Activated CD4-positive, alpha-beta T cell treated with anti-CD3 and anti-CD28 coated beads, Interleukin-2, amount 10 ng/mL, durations not matched to agents 24 days and 14 days (primary cell): ENCODE measurements at places on chromosomes 4 and X. TPM values are rescaled to one million over a fixed set of nuclear protein-coding genes. Genes with fewer than 3 reads are reported as not detected.

Gene SSX1
- total RNA-seq = not detected in 2 replicates

DNA sequence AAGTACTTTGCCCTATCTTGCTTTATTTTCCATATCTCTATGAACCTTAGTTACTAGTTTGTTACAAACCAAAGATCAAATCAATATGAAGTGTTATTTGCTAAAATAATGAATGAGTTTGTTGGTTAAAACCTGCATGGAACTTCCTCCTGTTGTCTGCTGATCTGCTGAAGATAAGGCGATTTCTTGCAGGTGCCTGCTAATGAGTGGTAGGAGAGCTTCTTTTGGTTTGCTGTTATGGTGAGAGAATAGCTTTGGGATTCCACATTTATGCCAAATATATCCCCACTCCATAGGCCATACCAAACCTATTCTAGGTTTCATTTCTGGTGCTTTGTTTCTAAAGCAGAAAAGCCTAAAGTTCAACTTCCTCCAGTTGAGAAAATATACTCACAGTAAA lies 103.8 kb upstream of the PCDH10 start:
- DNase-seq = no peak
- no peaks in the 10 kb centered on the region for H3K4me1 ChIP-seq
- H3K27me3 ChIP-seq = no peaks in the 10 kb centered on the region
- no peak overlapping the region for H3K4me3 ChIP-seq
- no peak overlapping the region for H3K27ac ChIP-seq
- no peaks in the 10 kb centered on the region for H3K36me3 ChIP-seq

- no peaks in the 10 kb centered on the region for H3K36me3 ChIP-seq
- H3K4me3 ChIP-seq = no peak overlapping the region
- H3K4me1 ChIP-seq = no peaks in the 10 kb centered on the region
- DNase-seq = no peak
- H3K27ac ChIP-seq = no peak overlapping the region
These were observed 88.3 kb downstream of the EVC2 start for GRCh38 chr4:5619913-5620625.

DNA sequence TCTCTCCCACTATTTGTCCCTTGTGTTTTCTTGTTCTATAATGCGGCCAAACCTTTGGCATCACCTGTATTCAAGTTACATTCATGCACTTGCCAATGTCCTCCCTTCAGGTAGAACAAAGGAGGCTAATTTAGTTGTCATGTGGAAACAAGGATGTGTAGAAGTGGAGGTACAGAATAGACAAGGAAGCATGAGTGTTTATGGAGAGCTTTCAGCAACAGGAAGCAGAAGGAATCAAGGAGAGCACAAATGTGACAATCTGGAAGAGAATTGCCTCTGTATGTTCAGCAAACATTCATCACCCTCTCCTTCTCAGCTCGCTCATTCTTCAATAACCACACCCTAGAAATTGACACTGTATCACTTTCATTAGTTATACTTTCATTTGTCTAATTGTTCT lies 103.4 kb downstream of the SLC7A11 start:
- no peak overlapping the region for H3K4me3 ChIP-seq
- DNase-seq = no peak
- H3K27ac ChIP-seq = no peak overlapping the region
- peaks cover 2% of the 10 kb centered on the region for H3K27me3 ChIP-seq
- no peaks in the 10 kb centered on the region for H3K36me3 ChIP-seq

Gene FGA
- not detected in 2 replicates for total RNA-seq

GRCh38 chr4:115042496-115042895 lies 70.9 kb downstream of the NDST4 start:
- DNase-seq = no peak
- no peaks in the 10 kb centered on the region for H3K36me3 ChIP-seq

- H3K27me3 ChIP-seq = no peaks in the 10 kb centered on the region
- H3K4me3 ChIP-seq = no peak overlapping the region
- peaks cover 42% of the 10 kb centered on the region for H3K4me1 ChIP-seq
- peaks cover 4% of the 10 kb centered on the region for H3K36me3 ChIP-seq
- no peak overlapping the region for H3K27ac ChIP-seq
- DNase-seq = peak; percentile 64
These were observed 30.8 kb downstream of the NBDY start for GRCh38 chrX:56759736-56760409.

DNA sequence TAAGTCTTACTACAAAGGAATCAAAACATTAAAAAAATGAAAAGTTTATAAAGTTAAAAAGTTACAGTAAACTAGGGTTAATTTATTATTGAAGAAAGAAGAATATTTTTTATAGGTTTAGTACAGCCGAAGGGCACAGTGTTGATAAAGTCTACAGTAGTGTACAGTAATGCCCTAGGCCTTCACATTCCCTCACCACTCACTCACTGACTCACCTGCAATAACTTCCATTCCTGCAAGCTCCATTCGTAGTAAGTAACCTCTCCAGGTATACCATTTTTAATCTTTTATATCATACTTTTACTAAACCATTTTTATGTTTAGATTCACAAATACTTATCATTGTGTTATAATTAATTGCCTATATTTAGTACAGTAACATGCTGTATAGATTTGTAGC lies 307.5 kb upstream of the FAM241A start:
- H3K4me1 ChIP-seq = no peaks in the 10 kb centered on the region
- DNase-seq = no peak
- H3K36me3 ChIP-seq = no peaks in the 10 kb centered on the region
- no peaks in the 10 kb centered on the region for H3K27me3 ChIP-seq

Gene ZNF141
- 25.4 and 27.0 TPM in 2 replicates for total RNA-seq

- H3K27ac ChIP-seq = no peak overlapping the region
- peaks cover 36% of the 10 kb centered on the region for H3K36me3 ChIP-seq
- DNase-seq = no peak
These were observed 154.4 kb downstream of the PTTG2 start for GRCh38 chr4:38114386-38115150.

DNA sequence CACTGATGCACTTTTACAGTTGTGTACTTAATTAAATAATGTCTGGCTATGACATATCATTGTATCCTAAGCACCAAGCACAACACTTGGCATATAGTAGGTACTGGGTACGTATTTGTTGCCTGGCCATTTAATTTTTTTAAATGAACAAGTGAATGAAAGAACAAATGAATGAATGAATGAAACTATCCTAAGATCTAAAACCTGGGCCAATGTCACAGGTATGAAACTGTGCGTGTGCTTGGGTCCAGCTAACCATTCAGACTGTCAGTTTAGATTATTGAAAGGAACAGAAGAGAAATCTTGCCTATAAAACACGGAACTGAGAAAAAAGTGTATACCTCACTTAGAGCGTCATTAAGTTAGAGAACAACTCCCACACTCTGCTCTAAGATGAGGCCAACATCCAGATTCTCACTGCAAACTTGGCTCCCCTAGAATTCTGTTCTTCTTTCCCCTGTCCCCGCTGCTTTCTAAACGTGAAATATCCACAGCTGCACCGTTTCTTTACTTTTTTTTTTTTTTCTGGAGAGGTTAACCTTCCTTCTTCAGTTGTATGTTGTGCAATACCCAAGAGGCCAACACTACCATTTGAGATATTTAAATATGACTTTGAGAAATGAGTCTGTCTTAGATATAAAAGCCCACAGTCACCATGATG lies 17.3 kb upstream of the SEL1L3 start:
- H3K36me3 ChIP-seq = no peaks in the 10 kb centered on the region
- H3K27ac ChIP-seq = no peak overlapping the region
- peaks cover 2% of the 10 kb centered on the region for H3K27me3 ChIP-seq

DNA sequence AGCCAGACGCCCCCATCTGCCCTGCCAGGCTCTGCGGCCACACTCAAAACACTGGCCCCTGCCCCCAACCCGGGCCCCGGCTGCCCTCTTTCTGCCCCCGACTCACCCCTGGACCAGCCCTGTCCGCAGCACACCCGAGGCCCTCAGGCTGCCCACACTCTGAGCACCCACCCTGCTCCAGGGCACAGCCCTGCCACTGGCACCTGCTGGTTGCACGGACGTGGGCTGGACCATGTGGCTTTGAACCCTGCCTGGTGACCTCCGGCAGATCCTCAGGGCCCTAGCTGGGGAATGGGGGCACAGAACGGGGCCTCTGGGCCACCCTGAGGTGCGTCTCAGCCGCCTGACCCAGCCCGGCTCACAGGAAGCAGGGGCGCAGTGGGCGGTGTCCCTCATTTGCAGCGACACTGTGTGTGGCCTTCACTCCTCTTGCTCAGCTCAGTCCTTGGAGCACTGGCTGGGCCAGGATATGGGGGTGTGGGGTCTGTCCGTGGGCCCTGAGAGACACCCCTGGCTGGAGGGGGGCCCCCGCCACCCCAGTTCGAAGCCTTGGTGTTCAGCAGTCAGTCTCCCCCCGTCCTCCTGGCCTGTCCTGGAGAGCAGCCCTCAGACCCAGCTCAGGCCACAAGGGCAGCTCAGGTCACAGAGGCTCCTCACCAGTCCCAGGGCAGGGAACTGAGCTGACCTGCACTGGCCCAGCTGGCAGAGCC lies 73.2 kb downstream of the FAM53A start:
- no peak for DNase-seq
- H3K36me3 ChIP-seq = no peaks in the 10 kb centered on the region
- H3K27me3 ChIP-seq = no peaks in the 10 kb centered on the region
- peaks cover 2% of the 10 kb centered on the region for H3K4me1 ChIP-seq

DNA sequence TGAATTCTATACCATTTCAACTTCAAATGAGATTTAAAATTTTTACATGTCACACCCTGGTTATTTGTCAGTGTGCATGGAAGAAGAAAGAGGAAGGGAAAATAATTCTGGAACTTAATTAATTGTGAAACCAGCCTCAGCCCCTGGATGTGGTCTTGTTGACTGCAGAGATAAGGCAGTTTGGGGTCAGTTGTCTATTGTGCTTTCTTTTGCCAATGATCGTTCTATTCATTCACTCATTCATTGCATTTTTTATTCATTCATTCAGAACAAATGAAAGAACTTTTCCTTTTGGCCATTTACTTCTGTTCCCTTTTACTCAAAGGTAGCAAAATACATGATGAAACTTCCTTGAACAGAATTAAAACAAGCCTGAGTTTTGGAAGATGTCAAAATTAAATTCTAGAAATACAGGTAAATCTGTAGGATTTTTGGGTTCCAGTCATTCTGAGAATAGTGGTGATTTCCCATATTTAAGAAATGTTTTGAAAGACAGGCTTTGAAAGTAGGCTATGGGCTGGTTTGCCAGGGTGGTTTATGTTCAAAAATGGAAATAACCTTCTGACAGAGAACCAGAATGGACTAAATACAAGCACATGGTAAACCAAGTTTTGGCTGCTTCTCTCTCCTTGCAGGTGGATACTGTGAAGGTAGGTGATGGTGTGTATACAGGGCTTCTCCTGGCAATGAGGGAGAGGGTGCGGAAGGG lies 35.7 kb downstream of the PARM1 start:
- no peaks in the 10 kb centered on the region for H3K27me3 ChIP-seq
- H3K4me3 ChIP-seq = no peak overlapping the region
- no peak overlapping the region for H3K27ac ChIP-seq

- no peaks in the 10 kb centered on the region for H3K4me1 ChIP-seq
- no peaks in the 10 kb centered on the region for H3K27me3 ChIP-seq
- H3K27ac ChIP-seq = no peak overlapping the region
- H3K4me3 ChIP-seq = no peak overlapping the region
- DNase-seq = no peak
These were observed 395.5 kb upstream of the BOD1L1 start for GRCh38 chr4:14023036-14023435.

GRCh38 chr4:151674804-151675391 lies 85.9 kb downstream of the GATB start:
- H3K27me3 ChIP-seq = no peaks in the 10 kb centered on the region
- no peak for DNase-seq
- H3K36me3 ChIP-seq = no peaks in the 10 kb centered on the region
- H3K27ac ChIP-seq = no peak overlapping the region
- no peak overlapping the region for H3K4me3 ChIP-seq

DNA sequence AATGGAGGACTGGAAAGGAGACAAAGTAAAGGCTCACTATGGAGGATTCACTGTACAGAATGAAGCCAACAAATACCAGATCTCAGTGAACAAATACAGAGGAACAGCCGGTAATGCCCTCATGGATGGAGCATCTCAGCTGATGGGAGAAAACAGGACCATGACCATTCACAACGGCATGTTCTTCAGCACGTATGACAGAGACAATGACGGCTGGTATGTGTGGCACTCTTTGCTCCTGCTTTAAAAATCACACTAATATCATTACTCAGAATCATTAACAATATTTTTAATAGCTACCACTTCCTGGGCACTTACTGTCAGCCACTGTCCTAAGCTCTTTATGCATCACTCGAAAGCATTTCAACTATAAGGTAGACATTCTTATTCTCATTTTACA lies 6.8 kb downstream of the FGB start:
- no peaks in the 10 kb centered on the region for H3K4me1 ChIP-seq
- peaks cover 4% of the 10 kb centered on the region for H3K27me3 ChIP-seq
- DNase-seq = no peak
- no peaks in the 10 kb centered on the region for H3K36me3 ChIP-seq

Gene PCDH10
- total RNA-seq = 0.07 TPM in 1 of 2 replicates, not detected in the other

Gene MAP7D2
- 0.23 and 0.50 TPM in 2 replicates for total RNA-seq

- no peak overlapping the region for H3K4me3 ChIP-seq
- no peaks in the 10 kb centered on the region for H3K27me3 ChIP-seq
- DNase-seq = no peak
- no peaks in the 10 kb centered on the region for H3K4me1 ChIP-seq
- H3K36me3 ChIP-seq = no peaks in the 10 kb centered on the region
These were observed 280.7 kb upstream of the GALNT7 start for GRCh38 chr4:172887959-172888358.

Gene PCDH19
- not detected in 2 replicates for total RNA-seq

DNA sequence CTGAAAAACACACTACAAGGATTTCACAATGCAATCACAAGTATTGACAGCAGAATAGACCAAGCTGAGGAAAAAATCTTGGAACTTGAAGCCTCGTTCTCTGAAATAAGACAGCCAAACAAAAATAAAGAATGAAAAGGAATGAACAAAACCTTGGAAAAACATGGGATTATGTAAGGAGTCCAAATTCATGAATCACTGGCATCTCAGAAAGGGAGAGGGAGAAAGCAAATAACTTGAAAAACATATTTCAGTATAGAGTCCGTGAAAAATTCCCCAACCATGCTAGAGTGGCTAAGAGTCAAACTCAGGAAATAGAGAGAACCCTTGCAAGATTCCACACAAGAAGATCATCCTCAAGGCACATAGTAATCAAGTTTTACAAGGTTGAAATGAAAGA lies 178.5 kb upstream of the CTSO start:
- no peak overlapping the region for H3K4me3 ChIP-seq
- no peaks in the 10 kb centered on the region for H3K27me3 ChIP-seq
- H3K27ac ChIP-seq = no peak overlapping the region
- DNase-seq = no peak
- H3K4me1 ChIP-seq = no peaks in the 10 kb centered on the region
- H3K36me3 ChIP-seq = no peaks in the 10 kb centered on the region
